Cardiac muscle cell (in vitro differentiated cells and primary cell): ENCODE measurements at places on chromosomes 2 and 18. TPM values are rescaled to one million over a fixed set of nuclear protein-coding genes. Genes with fewer than 3 reads are reported as not detected.

- H3K27ac ChIP-seq, result peak overlapping the region; percentile 1
- peaks cover 6% of the 10 kb centered on the region for H3K4me1 ChIP-seq
- H3K36me3 ChIP-seq, result no peaks in the 10 kb centered on the region
- no peak for DNase-seq
- H3K27me3 ChIP-seq, result no peaks in the 10 kb centered on the region
These were observed 964 bp upstream of the ST3GAL5 start for GRCh38 chr2:85889627-85890281.

- H3K27ac ChIP-seq, result no peak overlapping the region
- H3K36me3 ChIP-seq, result no peaks in the 10 kb centered on the region
- no peak for DNase-seq
- no peaks in the 10 kb centered on the region for H3K4me1 ChIP-seq
These were observed 1343.8 kb upstream of the LRRTM1 start for GRCh38 chr2:81648370-81648769.

- H3K4me3 ChIP-seq, result no peak overlapping the region
- no peak for DNase-seq
- no peaks in the 10 kb centered on the region for H3K27me3 ChIP-seq
- no peak overlapping the region for H3K27ac ChIP-seq
- no peaks in the 10 kb centered on the region for H3K4me1 ChIP-seq
- H3K36me3 ChIP-seq, result no peaks in the 10 kb centered on the region
These were observed 97.9 kb downstream of the ATL2 start for GRCh38 chr2:38279201-38279600.

Gene PDE11A
- total RNA-seq, result 3.4 and 3.6 TPM in 2 replicates
